NCI-H1930 (cell line): ENCODE measurements at places on chromosomes 6 and 20.
A peak's percentile ranks its signal among the peaks of the same experiment; 100 is the strongest.

DNA sequence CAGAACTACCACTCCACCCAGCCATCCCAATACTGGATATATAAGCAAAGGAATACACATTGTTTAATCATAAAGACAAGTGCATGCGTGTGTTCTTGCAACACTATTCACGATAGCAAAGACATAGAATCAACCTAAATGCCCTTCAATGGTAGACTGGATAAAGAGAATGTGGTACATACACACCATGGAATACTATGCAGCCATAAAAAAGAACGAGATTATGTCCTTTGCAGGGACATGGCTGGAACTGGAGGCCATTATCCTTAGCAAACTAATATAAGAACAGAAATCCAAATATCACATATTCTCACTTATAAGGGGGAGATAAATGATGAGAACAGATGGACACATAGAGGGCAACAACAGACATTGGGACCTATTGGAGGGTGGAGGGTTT lies 156.6 kb downstream of the LRRC1 start:
- no peak for DNase-seq

GRCh38 chr6:3124667-3125066 lies 6.2 kb downstream of the BPHL start:
- DNase-seq: no peak

GRCh38 chr6:144951730-144952437 lies 666.7 kb downstream of the UTRN start:
- DNase-seq: no peak

- DNase-seq: no peak
These were observed 851 bp upstream of the HSD17B8 start for GRCh38 chr6:33203443-33204164.

DNA sequence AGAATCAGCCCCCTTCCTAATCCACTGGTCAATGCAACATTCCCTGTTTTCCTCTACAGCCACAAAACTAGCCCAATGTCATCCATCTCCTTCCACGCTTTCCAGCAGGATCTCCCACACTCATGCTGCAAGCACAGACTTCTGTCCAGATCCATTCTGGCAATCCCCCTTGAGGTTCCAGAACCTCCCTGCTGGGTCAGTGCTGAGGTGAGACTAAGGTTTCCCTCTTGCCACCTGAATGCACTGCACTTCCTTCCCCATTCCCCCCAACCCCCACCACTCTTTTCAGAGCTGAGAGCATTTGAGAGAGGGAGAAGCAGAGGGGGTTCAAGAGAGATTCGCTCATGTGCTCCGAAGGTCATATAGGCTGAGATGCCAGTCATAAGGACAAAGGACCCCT lies 43.9 kb downstream of the EBF4 start:
- DNase-seq: no peak

DNA sequence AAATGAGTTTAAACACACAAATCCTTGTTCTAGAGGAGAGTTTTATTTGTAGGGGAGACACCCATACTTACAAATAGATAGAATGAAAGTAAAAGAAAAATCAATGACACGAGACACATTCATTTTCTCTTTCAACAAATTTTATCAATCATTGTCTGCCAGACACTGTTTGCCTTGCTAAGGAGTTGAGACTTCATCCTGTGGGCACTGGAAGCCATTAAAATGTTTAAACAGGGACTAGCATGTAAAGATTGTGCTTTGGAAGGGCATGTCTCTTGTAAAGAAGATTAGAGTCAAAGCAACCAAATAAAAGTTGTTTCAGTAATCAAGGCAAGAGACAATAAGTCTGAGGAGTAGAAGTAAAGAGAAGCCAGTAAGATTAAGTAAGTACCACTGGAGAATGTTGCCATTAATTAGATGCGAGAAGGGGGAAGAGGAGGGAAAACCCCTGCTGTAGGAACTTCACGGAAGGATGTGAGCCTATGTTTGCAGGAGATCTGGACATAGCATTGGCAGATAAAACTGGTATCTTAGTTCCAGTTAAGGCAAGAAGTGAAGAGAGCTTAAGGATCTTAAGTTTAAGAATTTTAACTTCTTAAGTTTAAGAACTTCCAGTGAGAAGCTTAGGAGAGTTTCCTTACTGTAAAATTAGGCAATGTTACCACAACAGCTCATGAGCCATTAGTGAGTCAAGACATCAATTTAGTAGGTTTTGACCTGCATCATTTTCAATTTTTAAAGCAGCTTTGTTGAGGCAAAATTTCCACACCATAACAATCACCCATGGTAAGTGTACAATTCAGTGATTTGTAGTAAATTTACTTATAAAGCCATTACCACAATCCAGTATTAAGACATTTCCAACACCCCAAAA lies 117.0 kb upstream of the UST start:
- DNase-seq: no peak

GRCh38 chr6:119076173-119076572 lies 2.3 kb downstream of the FAM184A start:
- no peak for DNase-seq

DNA sequence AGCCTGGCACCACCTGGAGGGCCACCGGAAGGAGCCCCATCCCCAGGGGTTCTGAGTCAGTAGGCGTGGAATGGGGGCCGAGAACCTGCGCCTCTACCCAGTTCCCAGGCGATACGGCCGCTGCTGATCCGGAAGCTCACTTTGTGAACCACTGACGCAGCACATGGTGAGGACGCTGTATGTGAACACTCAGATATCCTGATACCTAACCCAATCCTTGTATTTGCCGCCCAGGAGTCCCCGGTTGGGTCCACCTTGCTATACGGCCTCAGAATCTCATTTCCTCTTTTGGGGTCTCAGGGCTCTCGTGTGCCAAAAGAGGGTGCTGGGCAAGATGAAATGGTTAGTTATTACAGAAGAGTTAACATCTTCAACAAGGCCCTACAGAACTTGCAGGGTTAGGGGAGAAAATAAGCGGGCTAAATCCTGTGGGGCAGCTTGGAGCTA lies 604 bp upstream of the RAB5IF start:
- peak; percentile 64 for DNase-seq

DNA sequence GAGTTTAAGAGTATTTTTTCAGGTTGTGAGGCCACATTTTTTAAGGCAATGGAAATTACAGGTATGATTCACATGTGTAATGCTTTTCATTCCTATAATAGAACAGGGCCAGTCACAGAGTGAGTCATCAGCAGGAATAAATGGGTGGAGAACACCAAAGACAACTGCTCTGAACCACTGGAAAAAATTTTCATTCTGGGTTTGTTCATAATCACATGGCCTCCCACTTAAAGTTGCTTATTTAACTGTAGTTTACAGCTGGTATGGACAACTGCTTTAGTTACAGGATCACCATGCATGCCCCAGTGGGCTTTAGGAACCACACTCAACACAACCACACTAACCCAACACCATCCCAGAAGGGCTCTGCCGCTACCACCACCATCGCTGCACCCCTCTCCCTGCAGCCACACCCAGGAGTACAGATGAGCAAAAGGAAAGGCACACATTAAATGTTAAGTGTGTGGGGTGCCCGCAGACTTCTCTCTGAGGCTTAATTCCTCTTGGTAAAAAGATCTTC lies 107.0 kb upstream of the DST start:
- DNase-seq: no peak

DNA sequence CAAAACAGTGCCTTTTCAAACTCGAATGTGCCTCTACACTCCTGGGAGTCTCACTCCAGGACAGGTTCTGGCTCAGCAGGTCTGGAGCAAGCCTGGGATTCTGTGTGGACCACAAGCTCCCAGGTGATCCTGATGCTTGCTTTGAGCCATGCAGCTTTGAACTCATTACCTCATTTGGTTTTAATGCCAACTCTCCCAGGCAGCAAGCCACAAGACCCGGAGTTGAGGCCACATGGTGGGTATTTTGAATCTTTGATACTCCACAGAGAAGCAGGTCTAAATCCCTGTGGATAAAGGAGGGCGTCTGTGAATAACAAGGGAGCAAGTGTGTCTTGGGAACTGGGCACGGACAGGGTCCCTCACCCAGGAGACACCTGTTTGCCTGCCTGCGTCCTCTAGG lies 205.4 kb upstream of the CST7 start:
- no peak for DNase-seq

GRCh38 chr6:170366248-170366960 lies 59.8 kb downstream of the FAM120B start:
- no peak for DNase-seq

GRCh38 chr6:138477913-138478539 lies 21.3 kb downstream of the NHSL1 start:
- no peak for DNase-seq

GRCh38 chr6:123393331-123393730 lies 243.4 kb downstream of the TRDN start:
- peak; percentile 52 for DNase-seq

DNA sequence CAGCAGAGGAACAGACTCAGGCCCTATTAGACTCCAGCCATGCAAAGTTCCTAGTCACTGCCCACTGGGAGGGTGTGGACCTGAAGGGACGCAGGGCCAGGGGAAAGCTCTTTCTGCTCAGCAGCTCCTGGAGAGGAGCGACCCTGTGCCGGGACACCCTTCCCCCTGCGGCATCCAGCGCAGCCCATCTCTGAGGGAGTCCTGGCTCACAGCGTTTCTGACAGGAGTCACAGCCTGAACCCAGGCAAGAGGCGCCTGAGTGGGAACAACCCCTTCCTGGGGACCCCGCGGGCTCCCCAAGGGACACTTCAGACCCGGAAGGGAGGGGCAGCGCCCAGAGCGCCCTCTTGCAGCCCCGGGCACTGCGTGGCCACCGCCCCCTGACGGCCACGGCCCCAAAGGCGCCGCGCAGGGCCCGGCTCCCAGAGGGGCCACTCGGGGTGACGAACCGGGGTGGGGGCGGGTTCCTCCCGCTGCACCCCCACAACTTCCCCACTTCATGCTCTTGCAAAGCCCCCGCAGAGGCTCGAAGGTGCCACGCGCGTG lies 862 bp downstream of the UCKL1 start:
- peak; percentile 31 for DNase-seq
